ENCODE measurements at places on chromosomes 11 and 22.

GRCh38 chr11:1568441-1568911 lies 3.6 kb downstream of the DUSP8 start:
- no peak for DNase-seq

DNA sequence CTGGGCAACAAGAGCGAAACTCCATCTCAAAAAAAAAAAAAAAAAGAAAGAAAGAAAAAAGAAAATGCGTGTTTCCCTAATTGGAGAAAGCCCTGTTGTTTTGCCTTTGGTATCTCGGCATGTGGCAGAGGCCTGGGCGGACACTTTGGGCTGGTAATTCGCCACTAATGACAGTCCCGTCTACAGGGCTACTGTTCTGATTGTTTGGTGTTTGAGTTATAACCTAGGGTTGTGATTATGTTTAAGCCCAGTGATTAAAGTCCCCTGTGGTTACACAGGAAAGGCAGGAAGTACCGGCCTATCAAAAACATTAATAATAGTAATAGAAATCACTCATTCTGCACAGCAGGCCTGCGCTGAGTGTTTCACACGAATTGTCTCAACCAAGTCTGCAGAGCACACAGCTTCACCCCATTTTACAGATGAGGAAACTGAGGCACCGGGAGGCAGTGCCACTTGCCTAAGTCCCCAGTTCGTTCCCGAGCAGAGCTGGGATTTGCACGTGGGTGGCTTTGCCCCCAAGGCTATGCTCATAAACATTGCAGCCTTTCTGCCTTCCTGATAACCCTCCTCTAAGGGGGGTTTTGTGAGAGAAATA lies 39.1 kb upstream of the GRAMD4 start:
- DNase-seq = no peak

DNA sequence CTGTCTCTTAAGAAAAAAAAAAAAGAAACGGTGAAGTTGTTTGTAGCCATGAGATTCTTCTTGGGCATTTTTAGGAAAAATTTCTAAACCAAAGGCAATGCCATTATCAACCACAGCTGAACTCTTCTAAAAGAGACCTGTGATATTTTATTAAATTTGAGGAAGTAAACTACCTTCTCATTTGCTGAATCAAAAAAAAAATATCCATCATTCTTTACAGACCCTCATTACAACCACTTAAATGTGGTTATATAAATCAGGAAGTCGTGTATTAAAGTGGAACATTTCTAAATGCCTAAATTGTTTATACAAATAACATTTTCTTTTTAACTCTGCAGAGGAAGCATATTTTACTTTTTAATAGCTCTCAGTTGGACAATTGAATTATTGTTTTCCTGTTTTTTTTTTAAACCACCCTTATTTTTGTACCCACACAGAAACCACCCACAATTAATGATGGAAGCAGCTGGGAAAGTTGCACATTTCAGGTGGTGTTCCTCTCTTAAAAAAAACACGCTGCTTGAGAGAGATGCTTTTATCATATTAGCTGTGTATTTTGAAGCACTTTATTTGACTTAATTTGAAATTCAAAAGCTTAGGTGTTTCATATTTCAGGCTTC lies 91.2 kb downstream of the ARHGAP42 start:
- DNase-seq = no peak

DNA sequence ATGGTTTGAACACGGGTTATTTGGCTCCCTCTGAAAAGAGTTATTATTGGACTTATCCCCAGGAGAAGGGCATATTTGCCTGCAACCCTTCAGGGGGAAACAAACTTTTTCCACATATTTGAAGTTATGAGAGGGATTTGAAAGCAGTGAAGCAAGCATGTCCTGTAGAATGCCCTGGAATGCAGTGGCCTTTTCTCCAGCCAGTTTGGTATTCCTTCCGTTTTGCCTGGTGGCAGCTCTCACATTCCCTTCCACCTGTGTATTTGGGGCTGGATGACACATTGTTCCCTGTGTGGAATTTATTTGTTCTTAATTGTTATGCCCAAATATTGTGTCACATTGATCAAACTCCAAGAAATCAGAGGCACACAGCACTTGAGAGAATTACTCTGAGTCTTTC lies 59.0 kb downstream of the OSBP2 start:
- no peak for DNase-seq
